ENCODE measurements at places on chromosomes 16 and 17. TPM values are rescaled to one million over a fixed set of nuclear protein-coding genes. Genes with fewer than 3 reads are reported as not detected.

DNA sequence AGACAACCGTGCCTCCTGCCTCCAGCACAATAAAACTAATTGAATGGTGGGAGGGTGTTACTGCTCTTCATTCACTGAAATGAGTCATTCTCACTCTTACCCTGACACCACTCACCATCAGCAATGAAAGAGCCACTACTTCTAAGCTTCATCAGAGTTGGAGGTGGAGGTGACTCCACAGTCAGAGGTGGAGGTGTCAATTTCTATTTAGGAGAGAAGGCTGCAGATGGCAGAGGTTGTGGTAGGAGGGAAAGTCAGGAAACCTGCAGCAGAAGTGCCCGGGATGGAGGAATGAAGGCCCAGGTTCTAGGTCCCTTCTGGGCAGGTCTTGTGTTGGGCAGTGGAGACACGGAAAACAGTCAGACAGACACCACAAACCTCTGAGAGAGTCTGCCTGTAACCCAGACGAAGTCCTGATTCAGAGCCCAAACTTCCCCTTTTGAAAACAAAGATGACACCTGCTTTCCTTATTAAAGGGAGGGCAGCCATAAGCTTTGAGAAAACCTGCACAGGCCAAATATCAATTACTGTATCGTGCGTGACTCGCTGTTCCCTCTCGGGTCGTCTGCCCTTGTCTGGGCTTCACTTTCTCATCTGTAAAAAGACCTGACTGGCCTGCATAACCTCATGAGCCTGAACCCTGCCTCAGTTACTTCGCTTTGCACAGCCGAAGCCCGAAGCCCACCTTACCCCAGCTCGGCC, 668 bp downstream of the ATPAF2 start:
- no peak for DNase-seq

The VPS35 gene
- polyA plus RNA-seq: 26.4 TPM

The CARD14 gene
- polyA plus RNA-seq: not detected

DNA sequence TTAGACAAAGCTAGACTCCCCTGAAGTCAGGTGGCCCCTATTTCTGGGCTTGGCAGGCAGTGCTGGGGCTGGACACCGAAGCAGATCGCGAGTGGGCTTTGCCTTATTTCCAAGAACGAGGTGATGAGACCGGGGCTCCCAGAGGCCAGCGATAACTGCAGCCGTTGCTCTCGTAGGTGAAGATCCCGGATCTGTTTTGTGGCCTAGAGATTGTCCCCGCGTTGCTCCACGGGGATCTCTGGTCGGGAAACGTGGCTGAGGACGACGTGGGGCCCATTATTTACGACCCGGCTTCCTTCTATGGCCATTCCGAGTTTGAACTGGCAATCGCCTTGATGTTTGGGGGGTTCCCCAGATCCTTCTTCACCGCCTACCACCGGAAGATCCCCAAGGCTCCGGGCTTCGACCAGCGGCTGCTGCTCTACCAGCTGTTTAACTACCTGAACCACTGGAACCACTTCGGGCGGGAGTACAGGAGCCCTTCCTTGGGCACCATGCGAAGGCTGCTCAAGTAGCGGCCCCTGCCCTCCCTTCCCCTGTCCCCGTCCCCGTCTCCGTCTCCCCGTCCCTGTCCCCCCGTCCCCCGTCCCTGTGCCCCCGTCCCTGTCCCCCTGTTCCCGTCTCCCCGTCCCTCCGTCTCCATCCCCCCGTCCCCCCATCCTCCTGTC, 1.5 kb upstream of the TBCD start:
- DNase-seq: no peak
